ENCODE measurements at places on chromosomes 16 and 17.

DNA sequence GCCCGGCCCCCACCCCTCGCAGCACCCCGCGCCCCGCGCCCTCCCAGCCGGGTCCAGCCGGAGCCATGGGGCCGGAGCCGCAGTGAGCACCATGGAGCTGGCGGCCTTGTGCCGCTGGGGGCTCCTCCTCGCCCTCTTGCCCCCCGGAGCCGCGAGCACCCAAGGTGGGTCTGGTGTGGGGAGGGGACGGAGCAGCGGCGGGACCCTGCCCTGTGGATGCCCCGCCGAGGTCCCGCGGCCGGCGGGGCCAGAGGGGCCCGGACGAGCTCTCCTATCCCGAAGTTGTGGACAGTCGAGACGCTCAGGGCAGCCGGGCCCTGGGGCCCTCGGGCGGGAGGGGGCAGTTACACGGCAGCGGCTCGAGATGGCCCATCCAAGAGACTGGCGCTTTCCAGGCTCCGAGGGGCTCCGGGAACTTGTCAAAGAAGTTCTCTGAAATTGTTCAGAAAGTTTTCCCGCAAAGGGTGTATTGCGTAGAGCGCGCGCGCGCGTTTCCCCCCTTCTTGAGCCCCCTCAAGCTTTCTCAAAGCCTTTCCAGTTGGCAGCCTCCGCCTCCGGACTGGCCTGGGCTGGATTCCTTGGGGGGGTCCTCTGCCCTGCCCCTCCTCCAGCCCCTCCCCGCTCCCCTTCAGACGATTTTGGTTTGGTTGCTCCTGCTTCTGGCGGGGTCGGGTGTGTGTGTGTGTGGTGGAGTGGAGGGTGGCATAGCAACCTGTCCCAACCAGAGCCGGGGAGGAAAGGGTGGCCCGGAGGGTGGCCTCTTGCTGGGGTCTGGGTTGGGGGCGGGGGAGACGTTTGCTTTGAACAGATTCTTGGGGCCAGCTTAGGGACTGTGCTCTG lies 504 bp downstream of the ERBB2 start:
- DNase-seq, result peak; percentile 70

DNA sequence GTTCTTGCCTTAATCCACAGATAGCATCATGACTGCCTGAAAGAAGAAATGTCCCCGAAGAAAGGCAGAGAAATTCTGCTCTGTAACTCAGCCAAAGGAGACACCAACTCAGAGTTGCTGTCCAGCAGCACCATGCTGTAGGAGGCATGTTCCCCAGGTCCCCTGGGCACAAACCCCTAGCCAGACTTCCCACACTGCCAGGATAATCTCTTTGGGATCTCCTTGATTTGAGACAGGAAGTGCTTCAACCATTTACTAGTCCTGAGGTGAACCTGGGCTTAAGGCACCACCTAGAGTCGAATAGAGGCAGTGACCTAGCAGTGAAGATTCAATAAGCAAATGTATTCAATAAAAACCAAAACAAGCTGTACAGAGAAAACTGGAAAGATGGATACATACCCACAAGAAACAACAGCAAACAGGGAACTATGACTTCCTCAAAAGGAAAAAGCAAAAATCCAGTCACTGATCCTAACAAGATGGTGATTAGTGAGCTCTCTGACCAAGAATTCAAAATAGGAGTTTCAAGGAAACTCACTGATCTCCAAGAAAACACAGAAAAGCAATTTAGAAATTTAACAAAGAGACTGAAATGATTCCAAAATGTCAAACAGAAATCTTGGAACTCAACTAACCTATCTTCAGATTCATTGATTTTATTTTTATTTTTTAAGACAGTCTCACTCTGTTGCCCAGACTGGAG lies 5.7 kb downstream of the OR4D2 start:
- DNase-seq, result no peak

DNA sequence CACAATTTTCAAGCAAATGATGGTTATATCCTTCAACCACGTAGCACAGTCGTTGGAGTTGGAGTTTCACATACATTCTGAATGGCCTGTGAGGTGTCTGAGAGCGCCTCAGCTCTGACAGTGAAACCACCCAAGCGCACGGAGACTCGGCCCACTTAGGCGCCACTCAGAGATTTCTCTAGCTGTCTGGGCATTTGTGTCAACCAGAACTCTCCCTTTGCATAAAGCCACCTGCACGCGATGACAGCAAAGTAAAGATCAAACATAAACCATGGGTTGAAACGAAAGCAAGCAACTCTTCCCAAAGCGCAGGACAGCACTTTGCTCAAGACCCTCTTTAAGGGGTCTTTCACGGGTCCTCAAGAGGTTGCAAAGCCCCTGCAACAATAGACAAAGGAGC lies 533 bp downstream of the SLC6A4 start:
- no peak for DNase-seq

- DNase-seq, result no peak
These were observed 6.1 kb downstream of the SGSM2 start for GRCh38 chr17:2343421-2343820.

DNA sequence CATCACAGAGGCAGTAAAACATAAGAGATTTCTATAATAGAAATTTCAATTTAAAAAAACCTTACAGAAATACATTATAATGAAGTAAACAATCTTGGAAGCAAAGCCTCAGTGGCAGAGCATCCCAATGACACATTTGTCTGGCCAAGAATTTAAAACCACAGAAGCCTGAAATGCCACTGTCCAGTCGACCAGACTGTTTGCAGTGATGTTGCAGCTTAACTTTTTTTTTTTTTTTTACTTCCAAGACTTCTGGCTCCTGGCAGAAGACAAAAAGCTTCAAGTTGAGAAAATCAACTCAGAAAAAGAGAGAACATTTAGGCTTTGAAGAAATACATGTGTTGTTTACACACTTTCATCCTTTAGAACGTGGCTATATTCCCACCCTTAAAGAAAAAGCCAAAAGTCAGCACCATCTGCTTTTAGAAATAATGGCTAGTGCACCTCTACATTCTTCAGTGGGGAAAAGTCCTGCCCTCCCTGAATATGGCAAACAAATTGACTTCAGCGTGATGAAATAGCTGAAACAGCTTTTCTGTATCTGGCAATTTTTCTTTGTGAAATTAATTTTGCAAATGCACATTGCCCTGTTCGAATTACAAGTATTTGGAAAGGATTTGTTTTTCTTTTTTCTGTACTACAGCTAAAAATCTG lies 205.5 kb upstream of the MON1B start:
- DNase-seq, result no peak

- no peak for DNase-seq
These were observed 34.7 kb upstream of the CES5A start for GRCh38 chr16:55909876-55910275.

GRCh38 chr16:89135971-89136765 lies 35.4 kb upstream of the CDH15 start:
- no peak for DNase-seq

- DNase-seq, result no peak
These were observed 31.9 kb downstream of the MSI2 start for GRCh38 chr17:57288040-57288772.

DNA sequence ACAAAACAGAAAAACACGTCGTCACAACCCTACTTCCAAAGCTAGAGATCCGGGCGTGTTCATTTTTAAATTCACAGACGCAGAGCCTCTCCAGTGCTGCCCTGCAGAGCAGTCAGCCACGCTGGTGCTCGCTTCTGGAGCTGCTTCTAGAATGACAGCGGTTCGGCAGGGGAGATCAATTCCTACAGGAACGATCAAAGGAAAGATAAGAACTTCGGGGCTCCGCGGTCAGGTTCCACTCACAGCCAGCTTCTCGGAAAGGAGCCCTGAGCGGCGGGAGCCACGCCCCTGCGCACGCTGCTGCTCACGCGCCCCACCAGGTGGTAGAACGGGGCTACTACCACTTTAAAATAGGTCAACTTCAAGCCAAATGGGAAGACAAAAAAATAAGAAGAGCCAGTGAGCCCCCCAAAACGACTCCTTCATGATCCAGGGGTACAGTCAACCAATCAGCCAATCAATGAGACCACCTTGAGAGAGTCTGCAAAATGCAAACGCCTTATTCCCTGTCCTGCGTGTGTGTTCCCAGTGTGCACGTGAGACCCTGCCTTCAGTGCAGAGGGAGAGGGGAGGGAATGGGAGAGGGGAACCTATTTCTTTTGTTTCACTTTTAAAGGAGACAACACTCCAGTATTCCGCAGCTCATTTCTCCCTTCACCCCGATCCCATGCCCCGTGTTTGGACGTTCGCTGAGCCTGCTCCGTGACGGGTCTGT lies 209.7 kb downstream of the RBFOX3 start:
- DNase-seq, result peak; percentile 90

DNA sequence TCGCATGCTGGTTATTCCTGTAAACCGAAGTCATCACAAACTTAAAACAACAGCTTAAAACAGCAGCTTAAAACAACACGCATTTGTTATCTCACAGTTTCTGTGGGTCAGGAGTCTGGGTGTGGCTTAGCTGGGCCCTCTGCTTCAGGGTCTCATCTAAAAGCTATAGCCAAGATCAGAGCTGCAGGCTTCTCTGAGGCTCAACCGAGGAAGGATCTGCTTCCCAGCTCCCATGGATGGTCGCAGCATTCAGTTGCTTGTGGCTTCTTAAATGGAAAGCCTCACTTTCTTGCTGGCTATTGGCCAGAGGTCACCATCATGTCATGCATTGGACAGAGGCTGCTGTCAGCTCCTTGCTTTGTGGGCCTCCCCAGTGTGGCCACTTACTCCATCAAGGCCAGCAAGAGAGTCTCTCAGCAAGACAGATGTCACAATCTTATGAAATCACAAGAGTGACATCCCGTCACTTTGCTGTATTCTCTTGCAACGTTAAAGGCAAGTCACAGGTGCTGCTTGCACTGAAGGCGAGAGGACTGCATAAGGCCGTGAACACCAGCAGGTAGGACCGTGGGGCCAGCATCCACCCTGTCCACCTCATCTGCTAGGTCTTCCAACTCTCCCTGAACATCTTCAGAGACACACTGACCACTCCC lies 117.9 kb upstream of the TNRC6C start:
- no peak for DNase-seq

- no peak for DNase-seq
These were observed 73.9 kb downstream of the CEP95 start for GRCh38 chr17:64580384-64581315.

DNA sequence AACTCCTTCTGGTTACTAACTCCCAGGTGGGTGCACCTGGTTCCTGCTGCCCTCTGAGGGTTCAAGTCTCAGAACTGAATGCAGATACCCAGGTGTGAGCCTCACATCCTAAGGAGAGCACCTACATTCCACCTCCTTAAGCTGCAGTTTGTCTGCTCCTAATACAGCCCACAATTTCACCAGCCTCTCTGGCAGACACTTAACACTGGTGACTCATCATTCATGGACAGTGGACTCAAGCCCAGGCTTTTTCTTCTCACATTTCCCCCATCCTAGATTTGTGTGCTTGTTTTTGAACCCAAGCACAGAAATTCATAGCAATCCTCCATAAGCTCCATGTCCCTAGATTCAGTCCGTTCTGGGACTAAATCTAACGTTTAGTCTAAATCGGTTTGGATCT lies 7.0 kb upstream of the MAF start:
- DNase-seq, result peak; percentile 62

DNA sequence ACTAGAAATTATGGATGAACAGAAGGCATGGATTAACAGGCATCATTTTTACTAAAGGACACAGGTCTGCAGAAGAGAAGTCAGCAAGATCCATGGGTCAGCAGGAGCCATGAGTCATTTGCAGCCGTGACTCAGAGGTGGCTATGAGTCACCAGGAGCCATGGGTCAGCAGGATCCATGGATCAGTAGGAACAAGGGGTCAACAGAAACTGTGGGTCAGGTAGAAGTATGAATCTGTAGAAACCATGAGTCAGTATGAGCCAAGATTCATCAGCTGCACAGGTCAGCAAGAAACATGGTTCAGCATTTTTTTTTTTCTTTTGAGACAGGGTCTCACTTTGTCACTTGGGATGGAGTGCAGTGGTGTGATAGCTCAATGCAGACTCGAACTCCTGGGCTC lies 58.2 kb upstream of the HS3ST4 start:
- no peak for DNase-seq

GRCh38 chr17:82772026-82772425 lies 20.2 kb downstream of the TBCD start:
- DNase-seq, result peak; percentile 91

DNA sequence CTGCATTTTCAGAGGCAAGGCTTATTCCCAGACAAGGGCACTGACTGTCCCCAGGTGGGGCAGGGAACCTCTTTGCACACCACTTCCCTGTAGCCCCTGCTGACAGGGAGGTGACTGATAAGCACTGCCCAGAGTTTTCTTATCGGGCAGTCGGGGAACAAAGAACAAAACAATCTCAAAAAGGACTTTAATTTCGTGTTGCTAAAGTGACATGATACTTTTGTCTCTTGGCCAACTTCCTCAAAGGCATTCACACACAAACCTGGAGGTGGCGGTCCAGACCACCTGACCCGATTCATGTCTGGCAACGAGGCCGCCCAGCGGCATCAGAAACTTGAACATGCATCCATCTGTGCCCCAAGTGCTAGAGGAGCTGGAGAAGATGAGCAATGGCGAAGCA lies 28.9 kb downstream of the ZDHHC7 start:
- no peak for DNase-seq

DNA sequence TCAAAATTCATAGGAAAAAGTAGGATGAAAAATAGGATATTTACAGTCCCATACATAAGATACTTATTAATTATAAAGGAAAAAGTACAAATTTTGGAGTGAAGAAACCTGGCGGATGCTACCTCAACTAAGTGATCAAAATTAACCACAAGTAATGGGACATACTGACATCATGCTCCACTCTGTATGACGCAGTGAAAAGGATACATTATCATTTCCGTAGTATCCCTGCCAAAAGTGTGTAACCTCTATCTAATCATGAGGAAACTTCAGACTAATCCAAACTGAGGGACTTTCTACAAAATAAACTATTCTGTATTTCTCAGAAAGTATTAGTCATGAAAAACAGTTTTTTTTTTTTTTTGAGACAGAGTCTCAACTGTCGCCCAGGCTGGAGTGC lies 60.5 kb downstream of the TRIM37 start:
- peak; percentile 29 for DNase-seq

DNA sequence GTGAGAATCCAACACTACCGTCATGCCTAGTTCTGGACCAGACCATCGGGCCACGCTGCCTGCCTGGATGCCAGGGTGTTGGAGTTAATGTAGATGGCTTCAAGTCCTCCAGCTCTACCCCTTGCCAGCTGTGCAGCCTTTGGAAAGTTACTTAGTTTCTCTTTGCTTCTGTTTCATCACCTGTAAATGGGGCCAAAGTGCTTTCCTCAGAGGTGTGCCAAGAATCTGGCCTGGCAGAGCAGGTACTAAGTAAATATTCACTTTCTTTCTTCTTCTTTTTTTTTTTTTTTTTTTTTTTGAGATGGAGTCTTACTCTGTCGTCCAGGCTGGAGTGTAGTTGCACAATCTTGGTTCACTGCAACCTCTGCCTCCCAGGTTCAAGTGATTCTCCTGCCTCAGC lies 159.5 kb upstream of the RPL38 start:
- DNase-seq, result no peak

DNA sequence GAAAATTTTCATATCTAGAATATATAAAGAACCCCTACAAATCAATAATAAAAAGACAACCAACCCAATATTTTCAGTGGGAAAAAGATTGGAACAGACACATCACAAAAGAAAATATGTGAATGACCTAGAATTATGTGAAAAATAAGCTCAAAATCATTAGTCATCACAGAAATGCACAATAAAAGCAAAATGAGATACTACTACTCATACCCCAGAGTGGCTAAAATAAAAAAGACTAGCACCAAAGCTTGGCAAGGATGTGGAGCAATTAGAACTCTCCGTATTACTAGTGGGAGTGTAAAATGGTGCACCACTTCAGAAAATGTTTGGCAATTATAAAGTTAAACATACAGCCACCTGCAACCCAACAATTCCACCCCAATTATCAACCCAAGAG lies 48.0 kb upstream of the CDH5 start:
- no peak for DNase-seq

- DNase-seq, result no peak
These were observed 6.8 kb upstream of the RNF213 start for GRCh38 chr17:80253631-80254395.

- no peak for DNase-seq
These were observed 4.5 kb upstream of the NR1D1 start for GRCh38 chr17:40104594-40105486.

All from AG08396 (cell line).